Natural killer cell treated with Interleukin-12 subunit alpha and Interleukin-12 subunit beta and Interleukin-15 and Interleukin-18, amount 100 ng/mL, for 72 hours (primary cell): ENCODE measurements at places on chromosomes 6 and 20. TPM values are rescaled to one million over a fixed set of nuclear protein-coding genes. Genes with fewer than 3 reads are reported as not detected.

The RSPO4 gene
- total RNA-seq = not detected

The BNIP5 gene
- not detected for total RNA-seq

The BPIFB2 gene
- not detected for total RNA-seq

DNA sequence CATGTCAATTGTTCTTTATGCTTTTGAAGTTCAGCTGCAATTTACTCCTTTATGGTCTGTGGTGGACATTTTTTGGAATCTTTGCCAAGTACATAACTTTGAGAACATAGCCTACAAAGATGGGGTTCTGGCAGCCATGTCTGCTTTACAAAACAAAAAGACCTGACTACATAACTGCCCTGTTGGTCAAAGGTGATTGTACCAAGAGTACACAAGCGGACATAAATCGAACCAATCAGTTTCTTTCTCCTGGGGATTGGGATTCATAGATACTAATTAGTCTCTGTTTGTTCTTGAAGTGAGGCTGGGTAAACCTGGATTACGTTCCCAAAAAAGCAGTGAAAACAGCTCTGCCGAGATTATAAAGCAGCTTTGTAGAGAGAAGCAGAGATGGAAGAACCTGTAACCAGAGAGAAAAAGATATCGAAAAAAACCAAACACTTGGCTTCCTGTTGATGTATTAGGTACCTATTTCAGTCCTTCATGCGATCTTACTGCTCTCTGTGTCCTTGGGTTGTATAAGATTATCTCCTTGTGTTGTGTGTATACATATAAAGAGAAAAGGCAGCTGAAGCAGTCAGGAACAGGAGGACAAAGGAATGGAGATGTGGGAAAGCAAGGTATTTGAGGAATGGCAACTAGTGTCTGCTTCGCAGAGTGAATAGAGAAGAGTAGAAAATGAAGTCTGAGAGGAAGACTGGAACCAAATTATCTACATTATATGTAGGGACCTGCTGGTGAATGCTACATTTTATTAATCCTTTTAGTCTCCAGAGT, 2.7 kb upstream of the ZFAND3 start:
- peaks cover 6% of the 10 kb centered on the region for H3K36me3 ChIP-seq
- peak overlapping the region; percentile 5 for H3K4me3 ChIP-seq
- H3K4me1 ChIP-seq = peaks cover 27% of the 10 kb centered on the region
- H3K27ac ChIP-seq = peak overlapping the region; percentile 100
- no peaks in the 10 kb centered on the region for H3K27me3 ChIP-seq

GRCh38 chr20:48203252-48203651, 418.0 kb upstream of the SULF2 start:
- no peaks in the 10 kb centered on the region for H3K27me3 ChIP-seq
- H3K27ac ChIP-seq = no peak overlapping the region
- no peak for DNase-seq
- no peak overlapping the region for H3K4me3 ChIP-seq

DNA sequence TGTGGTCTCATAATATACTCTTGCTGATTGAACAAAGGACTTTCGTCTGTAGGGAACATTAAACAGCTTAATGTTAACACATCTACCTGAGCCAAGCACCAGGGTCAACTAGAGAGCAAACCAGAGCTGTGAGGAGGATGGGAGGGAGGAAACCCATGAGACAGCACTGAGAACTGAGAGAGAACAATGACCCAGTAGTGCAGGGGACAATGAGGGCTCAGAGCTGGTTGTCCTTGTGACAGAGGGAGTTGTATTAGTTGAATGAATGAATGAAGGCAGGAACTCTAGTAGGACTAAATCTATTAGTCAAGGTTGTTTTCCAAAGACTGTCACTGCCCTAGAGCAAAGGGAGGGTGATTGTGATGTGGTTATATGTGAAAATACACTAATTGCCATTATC, 28.2 kb upstream of the GSTA4 start:
- peaks cover 5% of the 10 kb centered on the region for H3K4me1 ChIP-seq
- no peak for DNase-seq
- no peak overlapping the region for H3K27ac ChIP-seq
- H3K27me3 ChIP-seq = no peaks in the 10 kb centered on the region
- no peak overlapping the region for H3K4me3 ChIP-seq
- peaks cover under 1% of the 10 kb centered on the region for H3K36me3 ChIP-seq

GRCh38 chr20:13331536-13331935, 110.5 kb downstream of the ISM1 start:
- H3K4me3 ChIP-seq = no peak overlapping the region
- no peaks in the 10 kb centered on the region for H3K36me3 ChIP-seq
- peaks cover 16% of the 10 kb centered on the region for H3K27me3 ChIP-seq
- H3K4me1 ChIP-seq = no peaks in the 10 kb centered on the region

DNA sequence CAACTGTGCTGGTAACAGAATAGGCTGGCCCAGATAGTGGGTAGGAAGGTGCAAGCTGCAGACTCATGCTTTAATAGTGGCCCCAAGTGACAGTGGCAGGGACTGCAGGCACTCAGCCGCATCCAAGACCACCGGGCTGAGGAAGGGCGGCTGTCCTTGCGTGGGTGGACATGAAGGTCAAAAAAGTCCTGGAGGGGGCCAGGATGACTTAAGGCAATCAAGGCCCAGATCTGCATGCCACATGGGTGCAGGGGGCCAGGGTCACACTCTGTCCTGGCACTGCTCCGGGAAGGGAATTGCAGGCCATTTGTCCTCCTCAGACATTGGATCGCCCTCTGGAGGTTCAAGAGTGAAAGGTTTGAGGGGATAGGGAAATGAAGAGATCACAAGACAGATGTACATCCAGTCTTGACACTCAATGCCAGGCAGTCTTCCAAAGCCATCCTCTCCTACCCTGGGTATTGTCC, 10.4 kb upstream of the VNN2 start:
- H3K36me3 ChIP-seq = no peaks in the 10 kb centered on the region
- no peak overlapping the region for H3K4me3 ChIP-seq
- DNase-seq = peak; percentile 68
- peak overlapping the region; percentile 26 for H3K27ac ChIP-seq
- H3K27me3 ChIP-seq = no peaks in the 10 kb centered on the region

GRCh38 chr20:3093861-3094361, 9.4 kb upstream of the AVP start:
- H3K27ac ChIP-seq = no peak overlapping the region
- H3K4me1 ChIP-seq = peaks cover 7% of the 10 kb centered on the region
- H3K36me3 ChIP-seq = no peaks in the 10 kb centered on the region
- H3K4me3 ChIP-seq = peak overlapping the region; percentile 12
- peaks cover 30% of the 10 kb centered on the region for H3K27me3 ChIP-seq

DNA sequence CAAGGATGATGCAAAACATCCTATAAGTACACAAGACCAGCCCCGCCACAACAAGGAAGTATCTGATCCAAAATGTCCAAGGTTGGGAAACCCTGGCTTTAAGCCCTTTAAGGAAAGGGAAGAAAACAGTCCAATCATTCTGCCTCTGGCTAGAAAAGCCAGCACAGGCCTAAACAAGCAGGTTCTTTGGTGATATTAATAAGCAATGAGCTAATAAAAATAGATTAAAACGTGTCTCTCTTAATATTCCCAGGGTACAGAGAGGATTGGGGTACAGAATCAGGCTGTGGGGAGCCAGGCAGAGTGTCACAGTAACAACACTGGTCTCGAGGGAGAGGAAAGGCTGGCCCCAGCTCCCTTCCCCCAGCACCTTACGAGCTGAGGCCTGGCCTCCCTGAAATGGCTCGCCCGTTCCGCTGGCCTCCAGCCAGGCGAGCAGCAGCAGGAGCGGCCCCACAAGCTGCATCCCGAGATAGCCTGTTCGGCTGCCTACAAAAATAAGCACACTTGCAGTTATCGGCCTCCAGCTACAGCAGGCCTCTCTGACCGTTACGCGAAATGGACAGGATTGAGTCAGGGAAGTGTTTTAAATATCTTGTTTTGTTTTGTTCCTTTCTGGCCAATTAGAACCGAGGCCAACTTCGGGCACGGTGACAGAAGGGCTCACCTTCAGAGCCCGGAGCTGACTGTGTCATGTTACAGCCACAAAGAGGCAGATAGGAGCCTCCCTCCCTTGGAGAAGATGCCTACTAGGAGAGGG, 4.0 kb upstream of the ZMYND8 start:
- H3K36me3 ChIP-seq = peaks cover 6% of the 10 kb centered on the region
- H3K4me1 ChIP-seq = peaks cover 40% of the 10 kb centered on the region
- no peaks in the 10 kb centered on the region for H3K27me3 ChIP-seq
- peak overlapping the region; percentile 55 for H3K27ac ChIP-seq
- H3K4me3 ChIP-seq = peak overlapping the region; percentile 43
